Gastroesophageal sphincter (tissue), 4 donors: ENCODE measurements at places on chromosomes 13 and 19.

DNA sequence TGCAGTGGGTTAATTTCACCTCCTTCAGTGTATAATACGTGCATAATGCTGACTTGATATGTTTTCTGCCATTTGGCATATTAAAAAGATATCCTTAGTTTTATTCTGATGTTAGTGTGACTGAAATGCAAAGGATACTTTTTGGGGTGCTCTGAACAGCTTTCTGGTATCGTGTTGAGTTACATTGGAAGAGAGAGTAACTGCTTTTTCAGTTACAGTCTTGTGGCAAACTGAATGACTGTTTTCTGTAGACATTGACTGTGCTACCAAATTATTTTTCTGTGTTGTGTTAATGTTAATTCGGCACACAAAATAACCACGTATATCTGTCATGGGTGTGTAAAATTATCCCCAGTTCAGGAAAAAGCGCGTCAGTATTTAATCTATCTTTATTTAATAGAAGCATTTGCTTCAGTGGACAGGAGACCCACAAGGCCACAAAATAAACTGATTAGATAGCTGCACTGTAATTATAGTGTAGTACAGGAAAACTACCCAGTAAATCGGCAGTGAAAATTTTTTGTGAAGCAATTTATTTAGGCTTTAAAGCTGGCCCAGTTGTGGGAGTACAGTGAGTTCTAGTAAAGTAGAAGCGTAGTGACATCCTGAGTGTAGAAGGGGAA lies 2.5 kb downstream of the URI1 start:
- no peak for ATAC-seq

GRCh38 chr13:32791545-32792172 lies 205.4 kb downstream of the PDS5B start:
- ATAC-seq: no peak

DNA sequence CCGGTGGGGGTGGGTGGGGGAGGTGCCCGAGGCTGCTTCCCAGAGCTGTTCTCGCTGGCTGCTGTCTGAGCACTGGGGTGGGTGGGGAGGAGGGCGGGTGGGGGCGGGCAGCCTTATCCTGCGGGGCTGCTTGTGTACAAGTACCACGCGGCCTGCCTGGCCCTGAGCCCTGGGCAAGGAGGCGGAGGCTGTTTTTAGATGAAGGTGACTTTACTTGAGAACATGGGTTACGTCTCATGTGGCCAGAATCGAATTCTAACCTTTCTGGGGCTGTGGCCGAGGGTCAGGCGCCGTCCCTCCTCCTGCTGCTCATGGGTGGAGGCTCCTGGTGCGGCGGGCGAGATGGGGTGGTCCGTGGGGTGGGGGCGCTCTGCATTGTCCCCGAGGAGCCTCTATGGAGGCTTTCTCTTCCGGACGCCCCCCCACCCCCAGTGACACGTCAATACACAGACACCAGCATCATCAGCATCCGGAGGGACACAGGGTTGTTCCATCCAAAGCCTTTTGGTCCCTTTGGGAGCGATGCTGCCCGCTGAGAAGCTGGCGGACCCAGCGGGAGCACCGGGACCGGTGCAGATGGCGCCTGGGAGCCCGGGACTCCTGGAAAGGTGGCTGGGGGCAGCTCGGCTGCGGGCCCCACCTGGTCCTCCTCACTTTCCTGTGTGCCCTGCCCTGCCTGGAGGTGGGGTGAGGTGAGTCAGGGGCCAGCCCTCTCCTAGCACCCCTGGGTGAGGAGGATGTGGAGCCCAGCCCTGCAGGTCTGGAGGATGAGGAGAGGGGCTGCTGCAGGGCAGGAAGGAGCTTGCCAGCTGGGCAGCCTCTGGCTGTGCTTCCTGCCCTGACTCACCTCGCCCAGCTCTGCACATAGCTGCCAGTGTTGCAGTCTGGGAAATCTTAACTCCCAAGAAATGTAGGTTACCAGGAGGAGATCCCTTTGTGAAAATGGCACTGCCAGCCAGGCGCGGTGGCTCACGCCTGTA lies 3.4 kb downstream of the BSG start:
- ATAC-seq: no peak

- no peak for ATAC-seq
Measured at GRCh38 chr19:41322451-41322850, 12.5 kb downstream of the CCDC97 start.

DNA sequence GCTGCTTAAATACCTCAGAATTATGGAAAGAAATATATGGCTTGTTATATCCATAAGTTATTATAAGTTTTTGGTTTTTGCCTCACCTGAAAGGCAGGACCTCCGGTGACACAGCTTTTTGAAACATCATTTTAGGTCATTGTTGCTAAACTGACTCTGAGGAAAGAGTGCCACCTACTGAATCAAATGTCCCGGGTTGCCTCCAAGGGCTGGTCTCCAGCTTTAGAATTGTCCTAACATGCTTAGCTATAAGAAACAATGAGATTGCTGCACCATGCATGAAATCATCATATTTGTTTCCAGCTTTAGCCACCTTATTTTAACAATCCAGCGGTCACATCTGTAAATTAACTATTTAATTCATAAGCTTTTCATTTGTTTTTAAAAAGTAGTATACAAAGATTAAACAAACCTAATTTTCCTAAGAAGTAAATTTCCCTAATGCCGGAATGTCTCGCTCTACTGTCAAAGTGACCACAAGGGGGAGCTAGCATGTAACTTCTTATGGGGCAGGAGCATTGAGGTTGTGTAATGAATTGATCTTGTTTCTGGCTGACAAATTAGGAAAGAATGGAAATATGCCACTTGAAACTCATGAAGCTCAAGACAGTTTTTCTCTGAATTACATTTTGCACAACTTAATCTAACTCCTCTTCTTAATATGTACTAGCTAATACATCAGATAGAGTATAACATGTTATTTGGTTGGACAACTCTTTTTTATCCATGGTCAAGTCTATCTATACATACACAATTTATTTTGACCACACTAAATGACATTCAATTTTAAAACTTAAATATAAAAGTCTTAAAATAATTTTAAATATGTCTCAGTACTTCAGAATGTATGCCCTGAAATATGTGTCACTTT lies 6.7 kb upstream of the PCDH17 start:
- no peak for ATAC-seq

DNA sequence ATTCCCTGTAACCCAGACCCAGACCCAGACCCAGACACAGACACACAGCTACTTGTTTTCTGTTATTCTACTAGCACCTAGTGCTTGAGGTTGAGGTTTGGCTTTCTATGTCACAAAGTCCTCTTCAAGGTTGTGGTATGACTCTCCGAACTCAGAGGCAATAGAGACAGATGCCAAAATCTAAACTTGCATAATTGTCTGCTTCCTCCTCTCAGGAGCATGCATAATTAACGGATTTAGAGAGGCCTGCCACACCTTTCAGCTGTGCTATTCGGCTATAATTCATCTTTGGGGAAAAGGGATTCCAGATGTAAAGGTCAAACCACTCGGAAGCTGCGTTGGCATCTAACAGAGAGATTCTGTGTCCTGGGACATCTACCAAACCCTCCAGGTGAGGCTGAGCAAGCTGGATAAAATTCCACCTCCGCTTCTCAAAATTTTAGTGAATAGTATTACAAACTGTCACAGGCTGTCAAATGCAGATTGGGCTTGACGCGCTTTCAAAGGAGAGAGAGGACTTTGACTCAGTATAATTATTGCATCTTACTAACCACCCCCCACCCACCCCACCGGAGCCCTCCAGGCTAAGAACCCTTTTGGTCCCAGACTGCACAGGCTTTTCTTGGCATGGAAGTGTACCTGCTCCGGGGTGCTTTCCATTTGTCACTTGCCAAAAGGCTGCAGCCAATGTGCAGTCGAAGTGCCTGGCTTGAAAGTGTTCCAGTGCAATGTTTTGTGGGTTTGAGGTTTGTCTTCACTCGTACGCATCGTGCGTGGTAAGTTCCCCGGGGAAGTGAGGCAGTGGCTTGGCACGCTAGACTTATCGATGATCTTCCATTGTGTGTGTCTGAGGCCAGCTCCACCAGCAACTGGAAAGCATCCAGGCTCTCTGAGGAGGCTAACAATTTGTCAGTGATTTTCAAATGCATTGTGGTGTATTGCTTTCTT lies 194.1 kb downstream of the TDRD3 start:
- ATAC-seq: no peak

DNA sequence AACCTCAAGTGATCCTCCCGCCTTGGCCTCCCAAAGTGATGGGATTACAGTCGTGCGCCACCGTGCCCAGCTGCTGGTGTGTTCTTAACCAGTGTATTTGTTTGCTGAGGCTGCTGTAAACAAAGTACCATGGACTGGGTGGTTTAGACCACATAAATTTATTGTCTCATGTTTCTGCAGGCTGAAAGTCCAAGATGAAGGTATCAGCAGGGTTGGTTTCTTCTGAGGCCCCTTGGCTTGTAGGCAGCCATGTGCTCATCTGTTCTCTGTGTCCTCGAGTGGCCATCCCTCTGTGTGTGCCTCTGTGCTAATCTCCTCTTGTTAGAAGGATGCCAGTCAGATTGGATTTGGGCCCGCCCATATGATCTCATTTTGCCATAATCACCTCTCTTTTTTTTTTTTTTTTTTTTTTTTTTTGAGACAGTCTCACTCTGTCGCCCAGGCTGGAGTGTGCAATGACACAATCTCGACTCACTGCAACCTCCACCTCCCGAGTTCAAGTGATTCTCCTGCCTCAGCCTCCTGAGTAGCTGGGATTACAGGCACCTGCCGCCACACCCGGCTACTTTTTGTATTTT lies 31.8 kb downstream of the PEX11G start:
- no peak for ATAC-seq

DNA sequence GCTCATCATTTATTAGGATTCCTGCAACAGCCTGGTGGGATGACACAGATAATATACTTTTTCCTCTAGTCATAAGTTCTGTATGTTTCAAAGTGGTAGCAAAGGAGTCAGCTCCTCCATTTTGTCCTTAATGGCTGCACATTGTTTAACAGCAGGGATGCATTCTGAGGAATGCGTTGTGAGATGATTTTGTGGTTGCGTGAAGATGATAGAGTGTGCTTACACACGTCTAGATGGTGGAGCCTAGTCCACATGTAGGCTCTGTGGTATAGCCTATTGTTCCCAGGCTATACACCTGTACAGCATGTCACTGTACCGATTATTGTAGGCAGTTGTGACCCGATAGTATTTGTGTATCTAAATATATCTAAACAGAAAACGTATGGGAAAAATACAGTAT lies 4.6 kb downstream of the SMARCA4 start:
- ATAC-seq: no peak

DNA sequence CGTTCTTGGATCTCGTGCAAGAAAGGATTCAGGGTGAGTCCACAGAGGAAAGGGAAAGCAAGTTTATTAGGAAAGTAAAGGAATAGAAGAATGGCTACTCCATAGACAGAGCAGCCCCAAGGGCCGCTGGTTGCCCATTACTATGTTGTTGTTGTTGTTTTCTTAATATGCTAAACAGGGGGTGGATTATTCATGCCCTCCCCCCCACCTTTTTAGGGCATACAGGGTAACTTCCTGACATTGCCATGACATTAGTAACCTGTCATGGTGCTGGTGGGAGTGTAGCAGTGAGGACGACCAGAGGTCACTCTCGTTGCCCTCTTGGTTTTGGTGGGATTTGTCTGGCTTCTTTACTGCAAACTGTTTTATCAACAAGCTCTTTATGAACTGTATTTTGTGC lies 29.1 kb upstream of the PCDH9 start:
- no peak for ATAC-seq

GRCh38 chr19:11423791-11424181 lies 4.7 kb upstream of the RGL3 start:
- ATAC-seq: no peak

GRCh38 chr13:108855737-108856387 lies 226.5 kb downstream of the MYO16 start:
- no peak for ATAC-seq
